ENCODE measurements at places on chromosomes 16 and 17.
A peak's percentile ranks its signal among the peaks of the same experiment; 100 is the strongest.

DNA sequence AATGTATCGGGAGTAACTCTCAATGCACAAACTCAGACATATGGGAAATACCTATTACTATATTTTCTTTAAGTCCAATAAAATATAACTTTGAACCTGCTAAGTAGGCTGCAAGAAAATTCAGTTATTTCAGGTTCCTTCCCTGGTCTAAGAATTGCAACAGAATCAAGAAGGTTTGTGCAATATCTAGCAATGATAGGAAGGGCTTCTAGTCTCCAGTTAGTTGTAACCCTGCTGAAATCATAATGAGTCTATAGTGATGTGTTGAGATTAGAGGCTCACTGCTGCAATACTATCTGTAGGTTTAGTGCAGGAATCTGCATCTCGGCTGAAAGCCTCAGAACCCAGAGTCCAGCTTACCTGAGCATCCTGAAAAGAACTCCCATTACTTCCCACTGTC lies 110.5 kb downstream of the PMP22 start:
- DNase-seq: no peak

DNA sequence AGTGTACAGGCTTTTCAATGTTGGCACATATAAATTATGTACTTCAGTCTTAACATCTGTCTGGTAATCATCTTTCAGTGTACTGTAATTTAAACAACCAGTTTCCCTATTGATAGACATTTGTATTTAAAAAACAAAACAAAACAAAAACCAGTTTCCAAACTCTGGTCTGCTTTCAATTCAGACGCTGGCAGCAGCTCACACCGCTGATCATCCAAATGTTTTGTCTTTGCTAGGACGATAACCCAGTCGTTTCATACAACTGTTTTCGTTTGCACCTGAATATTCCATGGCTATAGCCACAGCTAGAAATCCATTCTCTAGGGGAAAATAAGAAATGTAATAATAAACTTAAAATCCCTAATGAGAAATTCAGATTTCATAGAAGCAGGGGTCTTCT lies 47.8 kb downstream of the RBFOX1 start:
- DNase-seq: no peak

- DNase-seq: no peak
Observed at GRCh38 chr16:14667347-14668266, 26.5 kb downstream of the PLA2G10 start.

- DNase-seq: no peak
Observed at GRCh38 chr16:52090080-52090479, 456.9 kb downstream of the TOX3 start.

DNA sequence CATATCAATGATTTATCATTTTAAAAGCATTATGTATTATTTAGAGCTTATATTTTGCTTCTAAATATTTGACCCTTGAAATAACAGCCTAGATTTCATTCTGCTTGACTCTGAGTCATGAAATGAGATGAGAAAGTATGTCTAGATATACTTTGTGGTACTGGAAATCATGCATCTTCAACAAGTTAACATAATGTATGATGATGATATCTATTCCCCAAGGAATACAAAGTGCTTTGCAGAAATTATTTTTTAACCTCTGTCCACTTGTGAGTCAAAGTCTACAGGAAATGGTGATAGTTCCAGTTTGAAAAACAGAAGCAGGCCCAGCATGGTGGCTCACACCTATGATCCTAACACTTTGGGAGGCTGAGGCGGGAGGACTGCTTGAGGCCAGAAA lies 36.1 kb downstream of the GOSR1 start:
- no peak for DNase-seq

DNA sequence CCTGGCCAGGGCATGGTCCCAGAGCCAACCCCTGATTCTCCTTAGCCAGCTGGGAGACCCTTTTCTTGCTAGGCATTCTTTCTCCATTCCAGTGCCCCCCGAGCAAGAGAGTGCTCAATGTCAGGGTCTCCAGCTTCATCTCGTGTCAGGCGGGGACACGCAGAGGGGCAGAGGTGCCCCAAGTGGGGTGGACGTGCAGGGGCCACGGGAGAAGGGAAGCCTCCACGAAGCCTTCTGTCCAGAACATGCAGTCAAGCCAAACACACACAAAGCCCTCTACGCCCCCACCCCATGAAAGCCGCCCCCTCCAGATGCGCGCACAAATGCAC lies 852 bp downstream of the GPR139 start:
- DNase-seq: no peak

DNA sequence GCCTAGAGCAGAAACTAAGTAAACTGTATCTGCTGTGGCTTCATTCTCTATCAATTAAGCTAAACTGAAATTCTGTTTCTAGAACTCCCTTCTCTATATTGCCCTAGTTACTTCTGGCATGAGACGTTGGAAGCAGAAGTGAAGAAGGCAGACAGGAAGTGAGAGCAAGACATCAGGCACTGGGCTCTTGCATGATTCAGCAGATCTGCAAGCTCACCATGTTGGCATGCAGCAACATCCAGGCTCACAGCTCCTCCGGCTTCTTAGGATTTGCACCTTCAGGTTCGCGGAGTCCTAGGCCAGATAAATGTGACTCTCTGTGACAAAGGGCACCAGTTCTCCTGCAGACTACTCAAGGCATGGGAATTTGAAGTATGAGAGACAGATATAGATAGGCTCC lies 148.3 kb downstream of the CDH8 start:
- peak; percentile 12 for DNase-seq

DNA sequence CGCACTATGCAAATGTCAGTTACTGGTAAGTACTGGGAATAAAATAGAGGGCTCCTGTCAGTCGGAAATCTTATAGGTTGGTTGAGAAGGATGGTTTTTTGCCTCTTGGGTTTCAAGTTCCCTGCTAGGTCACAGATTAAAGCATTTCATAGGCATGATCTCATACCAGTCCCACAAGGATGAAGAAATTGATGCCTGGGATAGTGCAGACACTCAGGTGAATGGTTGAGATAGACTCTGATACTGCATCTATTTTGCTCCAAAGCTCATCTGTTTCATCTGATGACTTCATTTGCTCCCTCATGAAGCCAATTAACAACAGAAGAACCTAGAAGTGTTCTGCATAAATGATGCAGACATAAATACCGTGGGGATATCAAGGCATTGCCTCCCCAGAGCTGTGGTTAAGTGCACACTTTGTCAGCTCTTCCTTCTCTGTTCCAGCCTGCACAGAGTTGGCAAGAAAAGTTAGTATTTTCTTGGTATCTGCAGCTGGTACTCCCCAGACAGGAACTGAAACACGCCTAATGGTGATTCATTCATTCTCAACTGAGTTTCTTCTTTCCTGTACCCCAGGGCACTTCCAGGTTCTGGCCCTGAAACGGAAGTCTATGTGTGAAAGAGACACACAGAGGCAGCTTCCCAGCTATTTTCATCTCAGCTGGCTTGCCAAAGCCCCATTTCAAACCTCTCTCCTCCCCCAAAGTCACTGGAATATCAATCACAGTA lies 418.3 kb upstream of the SALL1 start:
- no peak for DNase-seq

- DNase-seq: no peak
Observed at GRCh38 chr17:65182233-65182632, 45.1 kb downstream of the RGS9 start.

DNA sequence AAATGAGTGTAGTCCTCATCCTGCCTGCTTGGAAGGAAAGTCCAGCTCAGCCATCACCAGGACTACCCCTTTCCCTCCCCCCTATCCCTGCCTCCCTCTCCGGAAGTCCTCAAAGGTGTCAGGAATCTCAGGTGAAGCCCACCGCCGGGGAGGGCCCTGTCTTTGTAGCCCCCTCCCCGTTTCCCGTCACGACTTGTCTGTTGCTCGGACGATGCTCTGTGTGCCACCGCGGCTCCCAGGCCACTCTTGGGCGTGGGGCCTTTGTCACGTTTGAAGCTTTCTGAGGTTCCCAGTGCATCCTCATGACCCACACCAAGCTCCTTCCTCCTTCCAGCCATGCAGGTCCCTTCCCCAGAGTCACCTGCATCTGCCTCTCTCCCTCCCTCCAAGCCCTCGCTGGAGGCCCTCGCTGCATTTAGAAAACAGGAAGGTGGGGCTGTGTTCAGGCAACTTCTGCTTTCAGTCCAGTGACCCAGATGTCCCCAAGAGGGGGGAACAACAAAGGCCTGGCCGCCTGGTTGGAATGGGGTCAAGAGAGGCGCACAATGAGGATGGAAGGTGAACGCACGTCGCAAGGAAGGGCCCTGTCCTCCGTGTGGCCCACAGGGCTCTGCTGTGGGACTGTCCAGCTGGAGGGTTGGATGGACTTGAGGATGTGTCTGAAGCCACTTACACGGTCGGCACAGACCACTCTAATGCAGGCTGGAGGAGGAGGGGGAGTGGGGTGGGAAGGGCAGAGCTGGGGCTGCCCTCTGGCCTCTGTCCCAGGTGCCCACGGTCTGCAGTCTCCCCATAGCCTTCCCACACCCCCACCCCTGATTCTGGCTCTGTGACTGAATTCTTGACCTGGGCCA lies 59.9 kb downstream of the OR1D5 start:
- DNase-seq: no peak

GRCh38 chr17:17672453-17673368 lies 8.5 kb upstream of the RAI1 start:
- DNase-seq: no peak

DNA sequence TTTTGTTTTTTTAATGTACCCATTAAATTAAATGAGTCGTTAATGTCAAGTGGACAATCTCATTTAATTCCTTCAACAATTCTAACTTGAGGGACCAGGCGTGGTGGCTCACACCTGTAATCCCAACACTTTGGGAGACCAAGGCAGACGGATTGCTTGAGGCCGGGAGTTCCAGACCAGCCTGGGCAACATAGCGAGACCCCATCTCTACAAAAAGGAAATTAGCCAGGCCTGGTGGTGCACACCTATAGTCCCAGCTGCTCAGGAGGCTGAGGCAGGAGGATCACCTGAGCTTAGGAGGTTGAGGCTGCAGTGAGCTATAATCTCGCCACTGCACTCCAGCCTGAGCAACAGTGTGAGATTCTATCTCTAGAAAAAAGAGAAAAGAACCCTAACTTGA lies 20.7 kb upstream of the GSG1L start:
- no peak for DNase-seq

DNA sequence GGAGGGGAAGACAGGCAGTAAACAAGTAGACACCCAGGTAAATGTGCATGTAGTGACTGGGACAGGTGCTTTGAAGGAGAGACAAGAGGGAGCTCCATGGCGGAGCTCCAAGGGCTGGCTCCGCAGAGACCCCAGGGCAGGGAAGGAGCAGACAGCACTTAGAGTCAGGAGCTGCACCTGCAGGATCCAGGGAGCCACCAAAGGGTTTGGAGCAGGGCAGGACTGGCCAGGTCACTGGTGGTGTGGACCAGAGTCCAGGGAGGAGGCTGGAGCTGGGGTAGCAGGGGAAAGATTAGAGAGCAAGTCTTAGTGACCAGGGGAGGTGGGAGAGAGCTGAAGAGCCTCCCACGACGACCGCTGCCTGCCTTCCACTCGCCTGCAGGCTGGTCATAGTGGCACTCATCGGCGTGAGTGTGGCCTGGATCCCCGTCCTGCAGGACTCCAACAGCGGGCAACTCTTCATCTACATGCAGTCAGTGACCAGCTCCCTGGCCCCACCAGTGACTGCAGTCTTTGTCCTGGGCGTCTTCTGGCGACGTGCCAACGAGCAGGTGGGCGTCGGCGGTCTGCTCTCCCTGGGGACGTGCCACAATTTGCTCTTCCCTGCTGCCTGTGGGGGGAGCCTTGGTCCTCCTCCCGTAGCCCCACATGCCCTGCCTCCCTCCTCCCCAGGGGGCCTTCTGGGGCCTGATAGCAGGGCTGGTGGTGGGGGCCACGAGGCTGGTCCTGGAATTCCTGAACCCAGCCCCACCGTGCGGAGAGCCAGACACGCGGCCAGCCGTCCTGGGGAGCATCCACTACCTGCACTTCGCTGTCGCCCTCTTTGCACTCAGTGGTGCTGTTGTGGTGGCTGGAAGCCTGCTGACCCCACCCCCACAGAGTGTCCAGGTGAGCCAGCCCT lies 14.7 kb upstream of the FAM83G start:
- DNase-seq: no peak

- no peak for DNase-seq
Observed at GRCh38 chr16:17229766-17230165, 241.0 kb downstream of the XYLT1 start.

GRCh38 chr17:79009397-79010303 lies at the start of gene CANT1:
Gene CANT1, minus strand, starts transcription at chr17:79009764. Its CDS starts 12,142 bp downstream, at chr17:78997622.
- peak; percentile 78 for DNase-seq

GRCh38 chr17:38658741-38659345 lies 15.9 kb downstream of the EPOP start:
- peak; percentile 40 for DNase-seq

DNA sequence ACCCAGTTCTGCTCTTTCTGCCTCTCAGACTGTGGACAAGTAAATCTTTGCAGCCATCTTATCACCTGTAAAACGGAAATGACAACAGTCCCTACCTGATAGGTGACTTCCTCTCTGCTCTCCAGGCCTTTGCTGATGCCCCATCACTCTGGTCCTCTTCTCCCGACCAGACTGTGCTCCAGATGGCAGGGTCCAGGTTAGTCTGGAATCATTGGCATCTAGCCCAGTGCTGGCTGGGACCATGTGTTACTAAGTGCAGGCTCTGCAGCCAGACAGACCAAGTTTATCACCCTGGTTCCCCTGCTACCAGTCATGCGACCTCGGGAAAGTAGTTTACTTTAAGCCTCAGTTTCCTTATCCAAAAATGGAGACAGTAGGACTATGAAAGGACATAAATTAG lies 1.8 kb upstream of the NUBP1 start:
- DNase-seq: no peak

DNA sequence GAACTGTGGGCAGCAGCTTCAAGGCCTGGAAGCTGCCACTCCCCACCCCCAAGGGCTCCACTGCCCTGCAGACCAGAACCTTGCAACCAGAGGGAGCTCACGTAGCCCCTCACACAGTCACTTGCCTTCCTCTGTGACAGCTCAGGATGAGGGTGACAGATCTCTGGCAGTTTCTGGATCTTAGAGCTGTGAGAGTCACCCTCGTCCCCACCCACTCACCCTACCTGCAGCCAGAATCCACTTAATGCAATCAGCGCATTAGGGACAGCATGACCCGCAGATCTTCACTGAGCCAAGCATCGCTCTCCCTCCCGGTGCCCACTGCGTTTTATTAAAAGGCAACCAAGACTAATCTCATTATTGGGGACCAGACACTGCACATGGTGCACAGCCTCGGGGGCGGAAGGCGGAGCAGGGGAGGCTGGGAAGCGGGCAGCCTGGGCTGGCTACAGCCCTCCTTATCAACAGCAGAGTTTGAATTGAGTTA lies 3.5 kb downstream of the CYB561 start:
- no peak for DNase-seq

GRCh38 chr16:931626-932500 lies 38.9 kb downstream of the LMF1 start:
- DNase-seq: no peak

- DNase-seq: peak; percentile 59
Observed at GRCh38 chr17:1203111-1203966, 23.6 kb upstream of the ABR start.

DNA sequence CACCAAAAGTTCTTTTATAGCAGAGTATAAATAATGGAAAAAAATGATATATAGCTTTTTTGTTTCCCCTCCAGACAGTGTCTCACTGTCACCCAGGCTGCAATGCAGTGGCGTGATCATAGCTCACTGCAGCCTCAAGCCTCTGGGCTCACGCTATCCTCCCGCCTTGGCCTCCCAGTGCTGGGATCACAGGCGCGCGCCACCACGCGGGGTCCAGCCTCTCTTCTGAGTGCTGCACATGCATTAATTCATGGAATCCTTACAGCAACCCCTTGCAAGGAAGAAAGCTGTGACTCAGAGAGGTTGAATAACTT lies 18.0 kb upstream of the ZNF629 start:
- DNase-seq: no peak

Measured in anterior cingulate cortex (tissue), 58 donors.